ENCODE measurements at places on chromosomes 6 and 20.

DNA sequence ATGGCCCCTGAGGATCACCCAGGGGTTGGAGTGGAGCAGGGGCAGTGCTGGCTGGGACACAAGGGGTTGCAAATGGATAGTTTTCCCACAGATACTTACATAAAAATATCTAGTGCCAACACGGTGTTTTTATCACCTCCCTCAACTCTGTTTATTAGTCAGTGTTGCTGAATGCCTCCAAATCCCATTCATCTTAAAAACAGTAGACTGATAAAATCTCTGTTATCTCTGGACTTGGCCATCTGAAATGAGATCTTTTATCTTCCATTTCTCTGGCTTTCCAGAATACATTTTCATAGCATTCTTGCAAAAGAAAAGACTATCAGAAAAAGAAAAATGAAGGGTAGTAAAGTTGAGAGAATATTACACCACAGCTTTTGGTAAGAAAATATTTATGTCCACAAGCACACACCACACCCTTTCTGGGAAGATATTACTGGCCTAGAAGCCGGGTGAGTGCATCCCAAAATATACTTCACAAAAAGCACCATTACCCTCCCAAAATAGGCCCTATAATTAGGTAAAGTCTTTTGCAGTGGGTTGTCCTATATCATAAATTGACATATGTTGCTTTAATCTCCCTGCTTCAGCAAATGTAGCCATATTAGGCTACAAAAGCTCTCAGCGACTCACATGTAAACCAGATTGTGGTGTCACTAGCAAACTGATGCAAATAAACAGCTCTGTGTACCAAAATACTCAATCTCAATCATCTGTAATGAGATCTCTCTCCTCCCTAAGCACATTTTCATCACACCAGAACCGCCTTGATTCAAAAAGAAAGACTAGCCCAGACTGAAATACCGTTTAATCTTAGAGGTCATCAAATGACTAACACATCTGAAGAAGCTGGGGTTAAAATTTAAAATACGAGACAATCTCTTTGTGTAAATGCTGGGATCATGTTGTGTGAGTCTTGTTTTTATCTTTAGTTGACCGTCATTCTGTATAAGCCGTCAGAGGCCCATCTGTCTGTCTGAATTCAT, 96.7 kb downstream of the FYN start:
- no peak for DNase-seq

- DNase-seq = no peak
Measured at GRCh38 chr20:3698591-3699001, 13.8 kb downstream of the SIGLEC1 start.

GRCh38 chr6:156617376-156617775, 159.8 kb upstream of the ARID1B start:
- DNase-seq = no peak

- DNase-seq = no peak
Measured at GRCh38 chr20:48821261-48821920, 6.4 kb downstream of the PREX1 start.

DNA sequence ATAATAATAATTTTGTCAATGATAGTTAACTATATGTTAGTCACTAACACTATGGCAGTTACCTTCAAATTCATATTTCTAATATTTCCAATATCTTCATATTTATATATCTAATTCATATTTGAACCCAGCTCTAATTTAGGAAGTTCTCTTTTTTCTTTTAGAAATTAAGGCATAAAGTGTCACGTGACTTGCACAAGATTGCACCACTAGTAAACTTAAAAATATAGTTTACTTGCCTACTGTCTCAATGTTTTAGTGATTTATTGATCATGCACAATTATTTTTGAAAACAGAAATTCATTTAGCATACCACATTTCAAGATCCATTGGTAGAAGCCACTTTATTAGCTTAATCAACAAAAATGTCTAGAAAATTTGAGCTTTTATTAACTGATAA, 508.7 kb upstream of the ZNF337 start:
- DNase-seq = no peak

GRCh38 chr6:85343428-85343827, 106.5 kb upstream of the NT5E start:
- no peak for DNase-seq

DNA sequence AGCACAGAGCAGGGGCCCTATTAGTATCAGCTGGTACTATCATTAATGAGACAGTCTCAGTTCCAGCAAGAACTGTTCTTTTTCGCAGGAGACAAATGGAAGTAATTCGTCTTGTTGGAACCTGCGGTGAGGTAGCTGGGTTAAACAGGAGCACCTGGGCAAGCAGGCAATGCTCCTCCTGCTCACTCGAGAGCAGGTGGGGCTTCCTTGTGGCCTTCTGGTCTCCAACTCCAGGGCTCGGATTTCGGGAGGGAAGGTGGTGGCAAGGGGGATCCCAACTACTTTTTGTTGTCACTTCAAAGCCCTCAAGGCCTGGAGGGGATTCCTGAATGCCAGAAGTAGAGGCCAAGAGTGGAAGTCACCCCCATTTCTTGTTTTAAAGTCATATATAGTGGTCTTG, 1.3 kb upstream of the SPEF1 start:
- no peak for DNase-seq

GRCh38 chr20:2814587-2815051, at the start of gene C20orf141:
Gene C20orf141, plus strand, starts transcription at chr20:2814987. Its CDS starts 198 bp downstream, at chr20:2815185.
- no peak for DNase-seq

DNA sequence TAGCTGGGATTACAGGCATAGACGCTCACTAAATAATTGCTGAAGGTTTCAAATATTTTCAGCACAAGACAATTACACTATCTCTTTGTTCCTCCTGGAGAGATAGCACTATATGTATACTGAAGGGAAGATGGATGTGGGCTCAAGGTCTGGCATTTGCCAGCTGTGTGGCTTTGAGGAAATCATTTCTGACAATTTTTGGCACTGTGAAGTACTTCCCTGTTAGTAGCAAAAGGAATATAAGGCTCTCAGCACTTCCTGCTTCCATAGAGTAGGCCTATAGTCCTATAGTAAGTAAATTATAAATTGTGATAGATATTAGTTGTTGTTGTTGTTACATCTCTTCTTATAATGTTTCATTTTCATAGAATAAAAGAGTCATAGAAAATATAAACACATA, 271.1 kb downstream of the SAMD5 start:
- no peak for DNase-seq

GRCh38 chr6:116313101-116313776, 33.5 kb upstream of the TSPYL1 start:
- DNase-seq = no peak

DNA sequence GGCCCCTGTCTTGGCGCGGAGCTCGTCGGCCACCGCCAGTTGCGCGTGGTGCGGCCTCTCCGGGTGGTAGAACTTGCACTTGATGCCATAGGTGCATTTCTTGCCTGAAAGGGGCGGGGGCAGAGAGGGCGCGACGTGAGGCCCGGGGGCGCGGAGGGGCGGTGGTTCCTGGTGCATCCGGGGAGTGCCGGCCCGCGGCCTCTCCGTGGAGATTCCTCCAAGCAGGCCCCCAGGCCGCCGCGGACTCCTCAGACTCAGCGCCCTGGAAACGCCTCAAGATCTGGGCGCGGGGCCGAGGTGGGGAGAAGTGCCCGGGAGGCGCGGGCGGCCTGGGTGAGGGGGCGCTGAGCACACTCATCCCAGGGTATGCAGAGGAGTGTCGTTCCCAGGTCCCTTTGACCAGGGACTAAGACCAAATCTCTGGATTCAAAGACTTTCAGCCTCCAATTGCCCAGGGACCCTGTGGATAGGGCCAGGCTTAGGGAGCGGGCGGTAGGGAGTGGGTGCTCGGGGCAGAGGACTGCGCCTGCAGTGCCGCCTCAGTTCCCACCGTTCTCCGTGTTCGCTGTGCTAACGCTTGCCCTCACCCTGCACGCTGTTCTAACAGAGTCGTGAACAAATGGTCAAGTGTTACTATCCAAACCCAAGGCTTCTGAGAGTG, 33.3 kb downstream of the ZC3H12D start:
- no peak for DNase-seq

GRCh38 chr6:169489563-169490245, 212.1 kb downstream of the WDR27 start:
- no peak for DNase-seq

- no peak for DNase-seq
Measured at GRCh38 chr6:17156966-17157365, 55.1 kb downstream of the STMND1 start.

DNA sequence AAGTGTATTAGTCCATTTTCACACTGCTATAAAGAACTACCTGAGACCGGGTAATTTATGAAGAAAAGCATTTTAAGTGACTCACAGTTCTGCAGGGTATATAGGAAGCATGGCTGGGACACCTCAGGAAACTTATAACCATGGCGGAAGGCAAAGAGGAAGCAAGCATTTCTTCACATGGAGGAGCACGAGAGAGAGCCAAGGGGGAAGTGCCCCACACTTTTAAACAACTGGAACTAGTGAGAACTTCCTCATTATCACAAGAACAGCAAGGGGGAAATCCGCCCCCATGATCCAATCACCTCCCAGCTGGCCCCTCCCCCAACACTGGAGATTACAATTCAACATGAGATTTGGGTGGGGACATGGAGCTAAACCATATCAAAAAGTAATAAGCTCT, 28.3 kb upstream of the B3GAT2 start:
- no peak for DNase-seq

GRCh38 chr6:132495604-132496079, 17.3 kb downstream of the STX7 start:
- peak; percentile 74 for DNase-seq
